ENCODE measurements at places on chromosomes 16 and 17.

GRCh38 chr17:76671912-76672262 lies 28.3 kb upstream of the ST6GALNAC1 start:
- no peak for DNase-seq

- DNase-seq, result no peak
Measured at GRCh38 chr16:977081-977701, 4.4 kb upstream of the SOX8 start.

DNA sequence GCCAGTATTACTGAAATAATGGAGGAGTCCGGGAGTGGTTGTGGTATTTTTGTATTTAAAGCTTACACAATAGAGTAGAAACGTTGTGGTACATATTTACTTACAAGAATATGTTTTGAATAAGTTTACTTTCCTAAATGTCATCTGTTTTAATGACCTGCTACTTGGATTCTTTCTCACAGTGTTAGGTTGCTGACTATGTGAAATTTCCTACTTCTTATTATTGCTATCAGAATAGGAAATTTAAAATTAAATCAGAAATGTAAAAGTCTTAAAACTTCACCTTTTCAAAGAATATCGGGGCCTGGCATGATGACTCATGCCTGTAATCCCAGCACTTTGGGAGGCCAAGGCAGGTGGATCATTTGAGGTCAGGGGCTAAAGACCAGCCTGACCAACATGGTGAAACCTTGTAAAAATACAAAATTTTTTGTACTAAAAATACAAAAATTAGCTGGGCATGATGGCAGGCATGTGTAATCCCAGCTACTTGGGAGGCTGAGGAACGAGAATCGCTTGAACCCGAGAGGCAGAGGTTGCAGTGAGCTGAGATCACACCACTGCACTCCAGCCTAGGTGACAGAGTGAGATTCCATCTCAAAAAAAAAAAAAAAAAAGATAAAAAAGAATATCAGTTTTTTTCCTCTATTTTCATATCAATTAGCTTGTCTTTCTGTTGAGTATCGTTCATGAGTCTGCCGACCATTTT lies 77.8 kb downstream of the VMP1 start:
- DNase-seq, result peak; percentile 35

DNA sequence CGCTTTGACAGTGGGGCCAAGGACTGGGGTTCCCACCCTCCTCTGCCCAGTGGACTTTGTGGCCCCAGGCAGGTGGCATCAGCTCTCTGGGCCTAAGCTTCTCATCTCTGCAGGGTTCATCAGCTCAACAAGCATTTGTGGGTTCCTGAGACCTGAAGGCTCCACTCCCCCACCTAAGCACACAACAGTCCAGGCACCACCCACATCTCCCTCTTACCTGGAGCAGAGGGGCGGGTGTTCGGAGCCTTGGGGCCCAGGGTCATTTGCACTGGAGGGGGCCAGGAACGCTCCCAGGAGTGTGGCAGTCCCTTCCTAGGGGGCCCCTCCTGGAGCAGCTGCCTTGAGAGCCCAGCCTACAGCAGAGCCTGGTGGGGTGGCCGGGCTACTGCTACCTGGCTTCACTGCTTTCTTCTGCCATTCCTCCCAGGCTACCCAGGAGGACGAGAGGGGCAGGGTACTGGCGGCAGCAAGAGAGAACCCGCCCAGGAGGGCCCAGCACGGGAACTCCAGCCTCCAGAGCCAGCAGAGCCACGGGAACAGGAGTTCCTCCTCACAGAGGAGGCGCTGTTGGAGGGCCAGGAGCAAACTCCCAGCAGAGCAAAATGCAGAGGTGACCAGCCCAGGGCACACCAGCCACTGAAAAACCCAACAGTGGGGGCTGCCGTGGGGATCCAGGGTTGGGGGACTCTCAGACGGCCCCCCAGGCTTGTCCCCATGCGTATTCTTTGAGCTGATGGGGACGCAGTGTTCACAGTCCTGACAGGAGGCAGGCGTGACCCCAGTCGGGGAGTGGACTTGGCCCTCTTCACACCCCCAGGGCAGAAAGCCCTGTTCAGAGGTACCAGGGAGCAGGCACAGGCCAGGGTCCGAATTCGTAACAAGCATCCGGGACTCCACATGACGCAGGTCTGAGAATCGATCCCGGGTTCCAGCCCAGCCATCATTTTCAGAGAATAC lies 35.1 kb upstream of the SLC38A10 start:
- peak; percentile 15 for DNase-seq

DNA sequence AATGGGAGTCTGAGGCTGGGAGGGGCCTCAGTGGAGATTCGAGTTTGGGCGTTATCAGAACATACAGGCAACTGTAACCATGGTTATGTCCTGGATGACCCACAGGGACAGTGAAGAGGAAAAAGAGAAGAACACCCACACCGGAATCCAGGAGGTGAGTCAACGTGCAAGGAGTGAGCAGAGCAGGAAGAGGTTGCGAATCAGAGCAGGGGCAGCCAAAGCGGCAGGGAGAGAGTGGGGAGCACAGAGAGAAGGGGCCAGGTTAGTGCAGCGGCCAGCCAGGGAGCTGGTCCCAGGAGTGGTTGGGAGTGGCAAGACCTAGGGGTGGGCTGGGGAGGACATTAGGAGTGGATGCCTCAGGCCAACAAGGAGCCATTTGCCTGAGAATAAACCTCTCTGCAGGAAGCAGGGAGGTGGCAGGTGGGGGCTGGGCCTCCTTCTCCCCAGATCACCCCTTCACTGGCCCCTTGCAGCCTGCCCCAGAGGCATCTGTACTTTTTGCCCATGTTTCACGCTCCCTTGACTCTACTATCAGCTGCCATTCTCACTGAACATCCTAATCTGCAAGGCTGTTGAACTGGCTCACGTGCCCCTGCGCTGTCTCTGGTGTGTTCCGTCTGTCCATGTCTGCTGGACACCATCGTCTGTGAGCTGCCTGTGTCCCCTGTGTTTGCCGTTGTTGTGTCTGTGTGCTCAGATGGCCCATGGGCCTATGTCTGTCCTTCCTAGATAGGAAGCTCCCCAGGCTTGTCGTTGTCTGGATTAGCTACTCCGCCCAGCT lies 5.1 kb downstream of the KRT13 start:
- DNase-seq, result peak; percentile 53

DNA sequence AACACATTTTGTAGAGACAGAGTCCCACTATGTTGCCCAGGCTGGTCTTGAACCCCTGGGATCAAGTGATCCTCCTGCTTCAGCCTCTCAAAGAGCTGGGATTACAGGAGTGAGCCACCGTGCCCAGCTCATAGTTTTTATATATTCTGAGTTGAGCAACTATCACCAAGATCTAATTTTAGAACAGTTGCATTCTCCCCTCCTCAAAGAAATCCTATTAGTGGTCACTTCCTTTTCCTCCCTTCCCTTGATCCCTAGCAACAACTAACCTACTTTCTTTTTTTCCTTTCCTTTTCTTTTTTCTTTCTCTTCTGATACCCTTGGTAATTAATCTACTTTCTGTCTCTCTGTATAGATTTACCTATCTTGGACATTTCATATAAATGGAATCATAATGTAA lies 61.5 kb upstream of the B4GALNT2 start:
- DNase-seq, result no peak

- DNase-seq, result peak; percentile 45
Measured at GRCh38 chr17:29107933-29108822, 65.2 kb downstream of the PIPOX start.

- DNase-seq, result no peak
Measured at GRCh38 chr17:62680541-62681052, 53.1 kb downstream of the MRC2 start.

DNA sequence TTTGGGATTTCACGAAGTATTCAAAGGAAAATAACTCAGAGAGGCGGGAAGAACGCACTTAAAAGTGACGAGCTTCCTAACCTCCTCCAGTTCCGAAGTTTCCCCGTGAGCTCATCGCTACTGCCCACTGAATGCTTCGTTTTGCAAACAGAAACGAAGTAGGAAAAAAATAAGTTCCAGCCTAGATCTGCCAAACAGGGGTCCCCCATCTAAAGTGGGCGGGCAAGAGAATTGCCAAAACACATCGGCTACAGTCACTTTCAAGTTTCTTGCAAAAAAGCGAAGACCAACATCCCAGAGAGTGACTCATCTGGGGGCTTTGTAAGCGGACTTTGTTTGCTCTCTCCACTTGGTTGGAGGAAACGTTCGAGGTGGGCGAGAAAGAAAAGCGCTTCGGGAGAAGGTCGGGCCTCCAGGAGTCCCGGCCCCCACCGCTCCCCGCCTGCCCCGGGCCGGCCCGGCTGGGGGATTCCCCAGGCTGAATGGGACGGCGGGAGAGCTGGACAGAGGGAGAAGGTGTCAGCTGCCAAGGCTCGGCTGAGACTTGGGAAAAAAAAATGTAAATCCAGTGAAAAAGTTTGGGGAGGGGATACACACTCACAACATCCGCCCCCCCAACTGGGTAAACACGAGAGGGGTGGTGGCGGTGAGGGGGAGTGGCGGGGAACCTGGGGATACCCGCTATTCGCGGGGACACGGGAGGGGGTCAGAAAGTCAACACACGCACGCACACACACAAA lies 1.0 kb downstream of the VEZF1 start:
- DNase-seq, result peak; percentile 76

Measured in ACHN (cell line).